ENCODE measurements at places on chromosomes 13 and 19. TPM values are rescaled to one million over a fixed set of nuclear protein-coding genes. Genes with fewer than 3 reads are reported as not detected.

The NUMBL gene
- 24.8 TPM for total RNA-seq

The DCT gene
- not detected for total RNA-seq

The CGB8 gene
- 0.46 TPM for total RNA-seq

The ZNF534 gene
- not detected for total RNA-seq

The C19orf33 gene
- total RNA-seq: 4.4 TPM

The SPACA4 gene
- total RNA-seq: not detected

The ZNF573 gene
- 14.9 TPM for total RNA-seq

The WTIP gene
- 15.4 TPM for total RNA-seq

The OLFM2 gene
- total RNA-seq: 68.2 TPM

The ZNF85 gene
- 23.1 TPM for total RNA-seq

GRCh38 chr19:13103581-13104359 is 1.1 kb upstream of the LYL1 start:
- H3K4me1 ChIP-seq: no peaks in the 10 kb centered on the region
- no peak for DNase-seq
- H3K4me3 ChIP-seq: no peak overlapping the region
- H3K27ac ChIP-seq: no peak overlapping the region

DNA sequence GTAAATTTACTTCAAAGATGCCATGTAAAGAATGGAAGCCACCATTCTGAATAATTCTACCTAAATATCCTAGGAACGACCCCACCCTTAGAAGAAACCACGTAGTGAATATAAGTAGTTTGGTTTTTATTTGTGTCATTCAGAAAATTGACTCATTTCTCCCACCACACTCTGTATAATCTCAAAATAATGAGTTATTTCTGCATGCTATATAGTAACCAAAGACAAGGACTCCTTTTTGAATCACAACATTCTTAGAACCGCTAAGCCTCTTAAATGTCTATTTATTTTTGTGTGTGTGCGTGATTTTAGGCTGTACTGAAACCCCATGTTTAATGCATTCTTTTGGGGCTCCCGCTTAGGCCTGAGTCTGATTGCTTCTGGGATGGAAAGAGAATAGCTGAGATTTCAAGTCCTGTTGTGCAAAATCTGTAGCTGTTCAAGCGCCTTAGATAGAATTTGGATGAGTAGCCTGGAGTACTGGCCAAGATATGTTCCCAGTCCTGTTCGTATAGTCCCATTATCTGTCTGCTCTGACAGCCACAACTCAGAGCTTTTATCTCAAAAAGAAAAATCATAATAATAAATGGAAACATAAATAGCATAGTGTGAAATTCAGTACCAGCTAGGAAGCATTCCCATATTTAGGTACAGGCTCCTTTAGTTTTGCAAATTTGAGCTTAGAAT is 532.4 kb upstream of the NBEA start:
- no peaks in the 10 kb centered on the region for H3K27me3 ChIP-seq
- H3K4me3 ChIP-seq: no peak overlapping the region
- H3K4me1 ChIP-seq: no peaks in the 10 kb centered on the region
- DNase-seq: no peak
- no peaks in the 10 kb centered on the region for H3K36me3 ChIP-seq

GRCh38 chr19:29290853-29291252 is 77.9 kb upstream of the UQCRFS1 start:
- H3K27me3 ChIP-seq: no peaks in the 10 kb centered on the region
- H3K36me3 ChIP-seq: no peaks in the 10 kb centered on the region
- DNase-seq: no peak
- H3K27ac ChIP-seq: no peak overlapping the region

- no peak for DNase-seq
- H3K4me3 ChIP-seq: no peak overlapping the region
- H3K4me1 ChIP-seq: no peaks in the 10 kb centered on the region
These were observed 73.9 kb downstream of the MZT1 start for GRCh38 chr13:72653506-72653905.

DNA sequence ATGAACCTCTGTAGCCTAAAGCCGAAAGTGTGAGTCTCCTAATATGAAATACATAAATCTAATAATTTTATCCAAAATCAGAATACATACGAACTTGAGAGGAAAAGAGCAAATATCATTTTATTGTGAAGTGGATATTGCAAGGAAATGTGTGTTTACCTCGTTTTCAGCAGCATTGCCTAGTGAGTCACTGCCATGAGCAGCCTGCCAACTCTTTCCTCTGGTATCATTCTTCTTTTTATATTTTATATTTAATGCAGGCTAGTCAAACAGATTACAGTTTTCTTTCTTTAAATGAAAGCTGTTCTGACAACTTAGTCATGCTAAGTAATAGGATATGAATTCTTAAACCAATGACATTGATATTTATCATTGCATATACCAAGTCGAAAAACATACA is 44.2 kb downstream of the EDNRB start:
- no peak overlapping the region for H3K27ac ChIP-seq
- H3K4me1 ChIP-seq: no peaks in the 10 kb centered on the region
- DNase-seq: no peak
- H3K27me3 ChIP-seq: no peaks in the 10 kb centered on the region
- H3K4me3 ChIP-seq: no peak overlapping the region

- no peak for DNase-seq
- H3K27ac ChIP-seq: no peak overlapping the region
- no peak overlapping the region for H3K4me3 ChIP-seq
- no peaks in the 10 kb centered on the region for H3K4me1 ChIP-seq
- H3K36me3 ChIP-seq: no peaks in the 10 kb centered on the region
- H3K27me3 ChIP-seq: no peaks in the 10 kb centered on the region
These were observed 805.7 kb downstream of the PCDH9 start for GRCh38 chr13:66424422-66424821.

DNA sequence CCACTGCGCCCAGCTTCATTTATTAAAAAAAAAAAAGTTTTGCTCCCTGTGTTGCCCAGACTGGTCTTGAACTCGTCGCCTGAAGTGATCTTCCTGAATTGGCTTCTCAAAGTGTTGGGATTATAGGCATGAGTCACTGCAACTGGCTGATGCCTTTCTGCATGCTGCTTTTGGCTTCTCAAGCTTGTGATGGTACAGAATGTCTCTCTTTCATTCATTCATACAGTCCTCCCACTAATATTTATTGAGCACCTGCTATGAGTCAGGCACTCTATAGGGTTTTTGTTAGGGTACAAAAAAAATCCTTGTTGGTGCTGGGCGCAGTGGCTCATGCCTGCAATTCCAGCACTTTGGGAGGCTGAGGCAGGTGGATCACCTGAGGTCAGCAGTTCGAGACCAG is 9.0 kb downstream of the TSPAN16 start:
- H3K4me3 ChIP-seq: no peak overlapping the region
- DNase-seq: no peak
- no peaks in the 10 kb centered on the region for H3K27me3 ChIP-seq
- H3K4me1 ChIP-seq: no peaks in the 10 kb centered on the region

- H3K27ac ChIP-seq: peak within 1 kb of the TSS; percentile 67
- no peak for DNase-seq
- peaks cover 8% of the 10 kb centered on the region for H3K4me1 ChIP-seq
- no peaks in the 10 kb centered on the region for H3K36me3 ChIP-seq
- no peaks in the 10 kb centered on the region for H3K27me3 ChIP-seq
These were observed at the start of gene VASP for GRCh38 chr19:45506989-45507871. Gene VASP, plus strand, starts transcription at chr19:45507479. Its CDS starts 293 bp downstream, at chr19:45507772.

DNA sequence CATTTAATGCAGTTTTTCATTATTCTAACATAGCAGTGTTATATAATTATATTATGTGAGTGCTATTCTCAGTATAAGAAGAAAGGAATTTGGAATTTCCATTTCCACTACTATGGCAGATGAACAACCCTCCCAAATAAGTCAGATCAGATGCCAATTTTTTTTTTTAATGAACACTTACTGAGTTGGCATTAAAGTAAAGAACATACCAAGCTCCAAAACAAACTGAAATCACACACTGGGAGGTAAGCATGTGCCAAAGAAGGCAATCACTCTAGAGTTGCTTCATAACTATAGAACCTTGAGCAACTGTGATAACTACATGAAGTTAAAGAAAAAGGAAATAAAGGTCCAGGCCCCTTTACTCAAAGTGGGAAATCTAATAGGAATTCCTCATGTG is 90.3 kb downstream of the RNF17 start:
- no peaks in the 10 kb centered on the region for H3K4me1 ChIP-seq
- no peak overlapping the region for H3K27ac ChIP-seq
- no peak overlapping the region for H3K4me3 ChIP-seq
- DNase-seq: no peak
- no peaks in the 10 kb centered on the region for H3K27me3 ChIP-seq
- no peaks in the 10 kb centered on the region for H3K36me3 ChIP-seq

DNA sequence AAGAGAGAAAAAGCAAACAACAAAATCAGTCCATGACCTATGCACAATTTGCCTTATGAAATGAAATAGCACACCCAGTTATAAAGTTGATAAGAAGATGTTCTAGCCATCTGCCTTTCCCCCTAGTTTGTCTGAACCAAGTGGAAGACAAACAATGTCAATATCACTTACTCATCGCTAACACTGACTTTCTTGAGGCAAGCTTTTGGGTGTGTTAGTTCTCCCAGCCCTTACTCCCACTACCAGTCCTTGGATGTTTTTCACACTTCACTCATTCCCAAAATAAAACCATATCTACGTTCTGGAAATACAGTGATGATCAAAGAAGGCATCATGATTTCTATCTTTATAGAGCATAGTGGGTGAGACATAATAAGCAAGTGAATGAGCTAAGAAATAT is 393.8 kb downstream of the PCDH20 start:
- no peak overlapping the region for H3K4me3 ChIP-seq
- H3K27ac ChIP-seq: no peak overlapping the region
- no peaks in the 10 kb centered on the region for H3K36me3 ChIP-seq
- no peaks in the 10 kb centered on the region for H3K4me1 ChIP-seq
- no peaks in the 10 kb centered on the region for H3K27me3 ChIP-seq
- DNase-seq: no peak

Measured in H1 (cell line).